ENCODE measurements at places on chromosomes 3 and 15.

DNA sequence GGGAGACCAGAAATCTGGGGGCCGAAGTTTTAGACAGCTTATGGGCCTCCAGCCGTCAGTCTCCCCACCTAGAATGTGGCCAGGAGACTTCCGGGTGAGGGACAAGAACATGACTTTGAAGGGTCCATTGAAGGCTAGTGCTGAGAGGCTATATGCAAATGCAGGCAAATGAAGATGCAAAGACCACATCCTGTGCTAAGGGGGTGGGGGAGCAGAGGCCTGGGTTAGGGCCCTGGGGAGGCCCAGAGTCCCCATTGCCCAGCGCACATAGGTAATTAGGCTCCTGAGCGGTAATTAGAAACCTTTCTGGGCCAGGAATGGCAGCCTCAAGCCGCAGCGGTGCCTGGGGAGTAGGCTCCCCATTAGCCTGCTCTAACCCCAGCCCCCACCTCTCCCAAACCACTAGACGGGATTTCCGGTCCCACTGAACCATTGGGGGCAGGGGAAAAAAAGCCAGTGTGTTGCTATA, 6.8 kb downstream of the CSK start:
- DNase-seq, result no peak

DNA sequence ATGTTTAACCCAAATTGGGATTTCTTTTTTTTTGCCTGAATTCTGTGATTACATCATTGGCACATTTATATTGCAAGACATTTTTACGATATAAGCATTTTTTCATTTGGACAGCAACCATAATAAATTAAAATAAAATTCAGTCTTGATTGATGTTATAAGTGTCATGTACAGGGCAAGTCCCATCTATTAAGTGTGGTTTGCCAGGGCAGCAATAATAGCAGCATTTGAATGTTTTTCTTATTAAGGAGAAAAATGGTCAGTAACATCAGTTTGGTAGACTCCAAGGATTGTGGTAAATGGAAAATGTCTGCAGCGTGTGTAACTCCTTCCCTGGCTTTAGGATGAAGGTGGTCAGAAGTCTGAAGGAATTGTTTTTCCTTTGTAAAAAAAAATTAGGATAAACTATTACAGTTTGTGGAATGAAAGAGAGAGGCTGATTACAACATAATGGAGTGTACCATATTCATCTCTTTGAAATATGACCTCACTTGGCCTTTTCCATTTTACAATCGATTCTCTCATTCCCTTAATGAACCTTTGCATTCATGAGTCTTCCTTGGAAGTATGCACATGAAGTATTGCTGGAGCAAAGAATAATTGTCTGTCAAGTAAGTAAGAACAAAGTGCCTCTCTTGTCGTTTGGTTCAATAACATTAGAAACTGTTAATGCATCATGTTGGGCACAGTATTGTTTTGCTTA, 405.4 kb upstream of the THRB start:
- no peak for DNase-seq

GRCh38 chr3:38046027-38046426, 7.0 kb downstream of the DLEC1 start:
- no peak for DNase-seq

DNA sequence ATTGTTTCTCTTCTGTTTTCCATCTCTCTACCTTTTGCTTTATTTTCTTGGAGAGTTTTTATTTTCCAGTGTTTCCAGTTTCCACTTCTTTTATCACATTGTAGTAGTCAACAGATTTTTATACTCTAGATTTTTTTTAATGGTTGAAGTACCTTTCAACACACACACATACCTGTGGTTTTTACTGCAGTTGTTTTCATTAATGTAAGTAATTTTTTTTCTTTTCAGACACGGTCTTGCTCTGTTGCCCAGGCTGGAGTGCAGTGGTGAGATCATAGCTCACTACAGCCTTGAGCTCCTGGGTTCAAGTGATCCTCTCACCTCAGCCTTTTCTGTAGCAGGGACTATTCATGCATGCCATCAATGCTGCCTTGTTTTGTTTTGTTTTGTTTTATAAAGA, 472.5 kb upstream of the SGO1 start:
- no peak for DNase-seq

GRCh38 chr15:64236156-64236894, 73.5 kb upstream of the PPIB start:
- DNase-seq, result no peak

DNA sequence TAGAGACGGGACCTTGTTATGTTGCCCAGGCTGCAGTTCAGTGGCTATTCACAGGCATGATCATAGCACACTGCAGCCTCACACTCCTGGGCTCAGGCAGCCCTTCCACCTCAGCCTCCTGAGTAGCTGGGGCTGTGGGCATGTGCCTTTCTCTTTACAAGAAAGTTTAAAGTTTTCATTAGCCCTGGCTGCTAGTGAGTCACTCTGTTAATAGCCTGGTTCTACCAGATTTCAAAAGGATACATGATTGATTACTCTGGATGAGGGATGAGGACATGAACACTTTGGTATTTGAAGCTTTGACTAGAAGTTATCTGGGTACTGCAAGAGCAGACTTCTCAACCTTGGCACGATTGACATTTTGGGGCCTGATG, 95.1 kb downstream of the DHX36 start:
- DNase-seq, result peak; percentile 8

- peak; percentile 74 for DNase-seq
Observed at GRCh38 chr3:25448750-25449692, 21.0 kb downstream of the RARB start.

DNA sequence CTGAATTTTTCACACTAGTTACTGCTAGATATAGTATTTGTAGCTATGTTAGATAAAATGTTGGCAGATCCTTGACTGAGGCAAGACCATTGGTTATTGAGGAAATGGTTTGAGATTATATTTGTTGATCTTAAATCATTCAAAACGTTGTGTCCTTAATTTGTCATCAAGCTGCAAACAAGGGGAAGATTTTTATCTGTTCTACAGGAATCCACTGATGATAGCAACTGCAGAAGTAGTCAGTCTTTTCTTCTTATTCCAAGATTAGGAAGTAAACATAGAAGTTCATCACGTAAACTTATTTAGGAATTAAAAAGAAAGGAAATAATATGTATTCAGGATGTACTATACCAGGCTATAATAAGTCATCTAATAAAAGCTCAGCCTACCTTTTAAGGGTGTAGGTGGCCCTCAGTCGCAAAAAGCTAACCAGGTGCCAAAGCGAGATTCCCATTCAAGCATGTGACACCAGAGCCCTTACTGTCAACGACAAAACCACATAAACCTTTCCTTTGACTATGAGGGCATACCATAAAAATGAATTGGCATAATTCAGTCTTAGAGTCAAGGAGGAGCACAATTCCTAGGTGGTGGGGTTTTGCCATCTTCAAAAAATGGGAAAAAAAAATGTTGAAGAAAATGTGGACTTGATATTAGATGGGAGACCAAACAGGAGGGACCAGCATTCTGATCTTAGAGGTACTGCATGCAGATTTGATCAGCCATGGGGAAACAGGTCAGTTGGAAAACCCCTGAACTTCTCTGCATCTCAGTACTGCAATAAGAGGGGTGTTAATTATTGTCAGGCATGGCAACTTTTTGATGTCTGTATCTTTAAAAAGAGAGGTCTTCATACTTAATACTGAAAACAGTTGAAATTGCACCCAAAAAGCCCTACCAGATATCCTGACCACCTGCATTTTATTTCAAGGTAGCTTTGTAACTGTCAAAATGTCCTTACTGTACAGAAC, 212.5 kb upstream of the UBE2E1 start:
- no peak for DNase-seq

- DNase-seq, result no peak
Observed at GRCh38 chr3:133709139-133709750, 36.9 kb upstream of the TF start.

- DNase-seq, result no peak
Observed at GRCh38 chr3:65999606-66000005, 39.1 kb downstream of the MAGI1 start.

DNA sequence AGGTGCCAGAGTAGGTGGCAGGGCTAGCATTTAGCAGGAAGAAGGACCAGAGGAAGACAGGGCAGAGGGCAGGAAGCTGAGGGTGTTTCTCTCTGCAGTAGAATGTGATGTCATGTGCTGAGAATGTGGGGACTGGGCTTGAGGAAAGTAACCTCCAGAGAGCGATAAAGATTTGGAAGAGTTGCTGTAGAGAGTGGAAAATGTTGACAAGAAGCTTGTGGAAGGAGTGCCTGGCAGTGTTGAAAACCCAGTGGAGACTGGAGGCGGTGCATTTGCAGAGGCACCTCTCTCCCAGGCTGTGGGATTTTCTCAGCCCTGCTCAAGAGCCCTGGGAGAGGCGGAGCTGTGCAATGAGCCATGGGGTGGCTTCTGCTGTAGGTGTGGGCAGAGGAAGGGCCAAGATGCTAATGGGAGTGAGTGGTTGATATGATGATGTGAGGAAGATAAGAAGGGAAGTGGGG, 54.8 kb downstream of the MESD start:
- DNase-seq, result peak; percentile 85

DNA sequence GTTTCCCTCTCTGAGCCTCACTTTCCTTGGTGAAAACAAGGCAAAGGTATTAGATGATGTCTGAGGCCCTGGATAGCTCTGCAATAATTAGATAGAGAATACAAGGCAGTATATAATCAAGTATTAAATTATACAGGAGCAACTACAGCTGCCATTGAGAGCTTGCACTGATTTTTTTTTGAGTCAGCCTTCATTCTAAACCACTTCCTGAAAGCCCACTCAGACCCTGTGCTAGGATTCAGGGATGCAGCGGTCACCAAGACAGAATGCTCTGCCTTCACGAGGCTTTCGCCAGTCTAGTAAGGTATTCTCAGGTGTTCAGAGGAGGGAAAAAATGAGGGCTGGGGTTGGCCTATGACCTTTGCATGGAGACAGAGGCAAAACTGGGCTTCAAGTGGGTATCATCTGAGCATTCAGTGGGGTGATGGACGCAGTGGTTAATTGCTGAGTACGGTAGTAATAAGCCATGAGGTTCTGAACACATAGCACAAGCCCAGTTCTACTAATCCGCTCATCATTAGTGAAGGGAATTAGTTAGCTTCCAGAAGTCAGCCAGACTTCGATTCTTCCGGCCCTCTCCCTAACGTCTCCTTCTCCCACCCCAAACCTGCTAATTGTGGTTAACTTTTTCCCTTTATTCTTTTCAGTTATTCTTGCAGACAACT, 3.6 kb downstream of the VGLL4 start:
- DNase-seq, result no peak

DNA sequence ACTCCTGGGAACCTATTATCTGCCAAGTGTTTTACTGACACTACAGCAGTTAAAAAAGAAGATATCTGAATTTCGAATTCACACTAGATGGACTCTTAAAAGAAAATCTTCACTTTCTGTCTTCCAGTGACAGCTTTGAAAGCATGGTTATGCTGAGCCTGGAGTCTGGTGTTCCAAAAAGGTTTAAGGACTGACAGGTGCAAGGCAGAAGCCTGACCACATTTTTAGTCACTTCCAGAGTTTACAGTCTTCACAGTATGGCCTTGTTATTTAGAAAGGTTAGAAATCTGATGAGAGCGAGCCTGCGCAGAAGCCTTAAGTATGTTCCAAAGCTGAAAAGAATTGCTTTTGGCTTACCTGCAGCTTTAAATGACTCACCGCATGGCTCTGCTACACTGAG, 59.9 kb downstream of the ETV5 start:
- no peak for DNase-seq

- DNase-seq, result no peak
Observed at GRCh38 chr3:188673646-188674186, 498.1 kb upstream of the TPRG1 start.

GRCh38 chr3:148796799-148797198, 30.8 kb upstream of the CPB1 start:
- DNase-seq, result no peak

DNA sequence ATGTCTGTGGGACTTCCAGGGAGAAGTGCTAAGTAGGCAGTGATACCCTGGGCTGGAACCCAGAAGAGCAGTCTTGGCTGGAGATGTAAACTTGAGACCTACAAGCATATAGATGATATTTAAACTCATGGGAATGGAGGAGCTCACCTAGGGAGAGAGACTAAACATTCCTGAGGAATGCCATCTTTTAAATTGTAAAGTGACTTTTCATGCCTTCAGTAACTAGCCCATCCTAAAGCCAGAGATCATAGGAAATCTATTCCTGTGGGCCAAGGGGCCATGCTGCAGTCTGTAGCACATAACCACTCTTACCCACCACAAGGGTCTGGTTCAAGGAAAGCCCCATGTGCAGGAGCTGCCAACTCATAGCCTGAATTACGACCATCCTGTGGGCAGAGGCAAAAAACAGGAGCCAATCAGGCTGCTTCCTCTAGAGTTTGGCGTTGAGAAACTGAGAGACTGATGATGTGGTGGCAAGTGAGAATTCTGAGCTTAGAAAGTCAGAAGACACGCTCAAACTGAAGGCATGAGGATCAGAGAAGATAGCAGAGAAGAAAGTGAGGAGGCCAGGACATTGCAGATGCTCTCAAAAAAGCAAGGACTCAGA, 37.5 kb downstream of the CTDSPL start:
- no peak for DNase-seq

DNA sequence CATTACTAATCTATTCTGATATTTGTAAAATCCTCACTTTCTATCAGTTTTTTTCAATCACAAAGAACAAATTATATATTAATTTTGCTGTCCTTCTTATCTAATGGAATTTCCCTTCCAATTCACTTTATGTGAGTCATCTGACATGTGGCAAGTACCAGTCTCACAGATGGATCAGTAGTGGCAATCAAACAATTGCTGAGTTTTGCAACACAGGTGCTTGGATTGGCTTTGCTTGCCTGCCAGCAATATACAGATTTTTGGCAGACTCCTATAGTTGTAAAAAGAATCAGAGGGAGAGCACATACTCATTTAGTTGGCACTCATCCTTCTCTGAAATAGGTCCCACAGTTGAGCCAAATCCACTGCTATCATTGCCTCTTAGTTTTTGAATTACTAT, 83.7 kb downstream of the BCHE start:
- peak; percentile 32 for DNase-seq

GRCh38 chr3:105846809-105847208, 22.0 kb downstream of the CBLB start:
- no peak for DNase-seq

DNA sequence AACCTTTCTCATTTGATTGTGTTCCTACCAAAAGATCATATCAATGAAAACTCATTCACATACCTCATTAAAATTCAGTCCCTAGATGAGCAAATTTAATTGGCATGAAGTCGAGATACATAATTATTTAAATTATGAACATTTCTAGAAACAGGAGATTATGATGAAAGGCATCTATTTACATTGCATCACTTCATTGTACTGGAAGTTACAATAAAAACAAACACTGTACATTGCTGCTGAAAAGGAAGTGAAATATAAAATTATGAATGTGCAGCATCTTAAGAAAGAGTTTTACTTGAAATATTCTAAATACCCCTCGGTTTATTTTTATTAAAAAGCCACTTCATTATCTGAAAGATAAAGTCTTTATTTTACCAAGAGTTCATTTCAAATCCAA, 163.4 kb upstream of the ZNF385D start:
- no peak for DNase-seq

DNA sequence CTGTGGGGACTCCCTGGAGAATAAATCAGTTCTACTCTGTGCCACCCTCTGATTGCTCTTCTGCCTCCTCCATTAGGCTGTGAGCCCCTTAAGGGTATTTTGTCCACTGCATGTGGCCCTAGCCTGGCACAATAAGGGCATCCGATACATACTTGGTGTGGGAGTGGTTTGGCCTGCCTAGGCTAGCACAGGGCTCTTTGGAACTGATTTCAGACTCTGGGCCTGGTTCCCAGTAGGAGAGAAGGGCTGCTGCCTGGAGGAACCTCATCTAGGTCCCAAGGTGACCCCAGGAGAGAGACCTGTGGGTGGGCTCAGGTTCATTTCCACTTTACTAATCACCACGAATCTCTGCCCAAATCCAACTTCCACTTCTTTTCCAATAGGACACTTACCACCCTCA, 5.3 kb upstream of the CTDSPL start:
- DNase-seq, result no peak

GRCh38 chr15:41774062-41774881, at the start of gene MAPKBP1:
Gene MAPKBP1, plus strand, starts transcription at chr15:41774484. Its CDS starts 792 bp downstream, at chr15:41775276.
- peak; percentile 95 for DNase-seq

All from A172 (cell line).